Activated CD8-positive, alpha-beta memory T cell treated with anti-CD3 and anti-CD28 coated beads for 24 hours (primary cell): ENCODE measurements at places on chromosomes 3 and 15.

DNA sequence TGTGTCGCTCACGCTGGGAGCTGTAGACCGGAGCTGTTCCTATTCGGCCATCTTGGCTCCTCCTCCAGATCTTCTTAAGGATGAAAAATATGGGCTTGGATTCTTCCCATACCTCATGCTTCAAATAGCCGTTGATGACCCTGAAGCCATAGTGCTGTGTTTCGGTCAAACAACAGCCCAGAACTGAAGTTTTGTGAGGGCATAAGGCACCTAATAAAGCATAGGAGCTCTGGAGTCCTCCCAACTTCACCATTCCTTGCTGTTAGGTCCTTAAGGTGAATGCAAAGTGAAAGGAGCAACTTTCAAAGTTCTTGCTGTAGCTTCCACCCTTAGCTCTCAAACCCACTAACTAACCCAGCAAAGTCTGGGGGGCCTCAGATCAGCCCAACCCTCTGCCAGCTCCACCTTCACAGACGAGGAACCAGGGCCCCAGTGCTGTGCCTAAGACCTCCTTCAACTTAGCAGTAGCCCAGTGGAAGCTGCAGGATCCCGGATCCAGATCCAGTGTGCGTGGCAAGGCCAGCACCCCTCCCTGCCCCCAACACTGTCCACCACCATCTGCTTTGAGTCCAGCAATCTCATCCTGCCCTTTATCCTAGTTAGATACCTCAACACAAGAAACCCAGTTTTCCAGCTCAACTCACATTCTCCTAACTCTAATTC lies at the start of gene GRK7:
GRK7 (plus strand) TSS at position 321 of the 663 bp plus-strand sequence. CDS start 14,877 bp downstream, outside the sequence.
- no peak for DNase-seq

GRCh38 chr3:73448761-73449301 lies 175.9 kb downstream of the PDZRN3 start:
- DNase-seq, result no peak

GRCh38 chr3:140748903-140749302 lies 71.0 kb downstream of the TRIM42 start:
- DNase-seq, result no peak

- no peak for DNase-seq
Measured at GRCh38 chr3:173275740-173276139, 121.8 kb upstream of the NLGN1 start.

DNA sequence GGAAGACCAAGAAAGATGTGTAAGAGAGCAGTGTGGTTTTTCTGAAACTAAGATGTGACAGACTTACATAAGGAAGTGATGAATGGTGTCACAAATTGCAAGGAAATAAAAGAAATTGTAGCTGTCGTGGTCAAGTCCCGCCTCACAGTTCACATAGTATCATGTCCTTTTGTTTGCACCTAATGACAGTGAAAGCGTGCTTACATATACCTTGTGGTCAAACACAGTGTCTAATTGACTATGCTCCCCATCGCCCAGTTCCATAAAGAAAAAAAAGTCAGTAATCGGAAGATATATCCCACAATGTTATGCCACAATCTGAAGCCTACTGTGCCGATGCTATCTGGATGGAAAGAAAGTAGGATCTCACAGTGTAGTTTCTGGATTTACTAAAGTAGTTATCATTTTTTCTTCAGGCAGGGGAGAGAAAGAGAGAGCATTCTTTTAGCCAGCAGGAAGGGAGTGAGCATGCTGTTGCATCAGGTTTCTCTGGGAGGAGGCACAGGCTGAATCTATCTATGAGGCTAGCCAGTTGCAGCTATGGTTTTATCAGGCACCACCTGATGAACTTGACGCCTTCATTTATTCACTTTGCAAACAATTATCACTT lies 9.8 kb upstream of the PLSCR1 start:
- DNase-seq, result no peak

GRCh38 chr3:160943996-160944395 lies 161.2 kb downstream of the B3GALNT1 start:
- DNase-seq, result no peak
